ENCODE measurements at places on chromosomes 6 and 20. TPM values are rescaled to one million over a fixed set of nuclear protein-coding genes. Genes with fewer than 3 reads are reported as not detected.

PRRT1 gene
- total RNA-seq: 1.5 TPM

ARMC2 gene
- total RNA-seq: 11.2 TPM

ZSCAN12 gene
- total RNA-seq: 8.3 TPM

CLPSL2 gene
- total RNA-seq: not detected

GMPR gene
- total RNA-seq: not detected

SLC16A10 gene
- 11.2 TPM for total RNA-seq

PHACTR3 gene
- not detected for total RNA-seq

C6orf58 gene
- total RNA-seq: not detected

MATN4 gene
- total RNA-seq: not detected

PPP1R3G gene
- not detected for total RNA-seq

CTCFL gene
- not detected for total RNA-seq

CAPN11 gene
- total RNA-seq: not detected

C20orf204 gene
- 4.1 TPM for total RNA-seq

SLC4A11 gene
- total RNA-seq: 0.83 TPM
